ENCODE measurements at places on chromosomes 13 and 19. TPM values are rescaled to one million over a fixed set of nuclear protein-coding genes. Genes with fewer than 3 reads are reported as not detected.

DNA sequence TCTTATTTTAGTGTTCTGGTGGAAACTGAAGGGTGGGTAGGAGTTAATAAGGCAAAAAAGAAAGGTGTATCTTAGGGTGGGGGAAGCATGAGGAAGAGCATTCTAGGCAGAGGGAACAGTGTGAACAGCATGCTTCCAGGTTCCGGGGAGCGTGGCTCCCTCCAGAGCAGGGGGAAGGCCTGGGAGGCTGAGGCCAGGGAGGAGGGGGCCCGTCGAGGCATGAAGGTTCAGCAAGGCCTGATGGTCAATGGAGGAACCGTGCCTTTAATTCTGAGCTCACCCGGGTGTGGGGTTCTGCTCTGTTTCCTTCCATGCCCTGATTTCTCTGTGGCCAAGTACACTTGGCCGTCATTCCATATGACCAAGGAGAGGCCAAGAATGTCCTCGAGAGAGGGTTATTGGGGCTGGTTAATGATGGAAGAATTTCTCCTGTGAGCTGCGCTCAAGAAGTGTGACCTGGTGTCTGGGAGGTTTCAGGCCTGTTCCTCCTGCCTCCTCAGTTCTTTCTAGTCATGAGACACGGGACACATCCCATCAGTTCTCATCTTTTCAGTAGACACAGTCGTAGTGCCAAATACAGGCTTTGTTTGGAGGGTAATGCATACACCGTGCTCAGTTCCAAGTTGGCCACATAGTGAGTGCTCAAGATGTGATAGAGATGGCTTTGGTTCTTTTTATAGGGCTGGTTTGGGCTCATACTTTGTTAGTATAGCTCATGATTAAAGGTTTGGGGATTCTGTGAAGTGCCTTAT lies 73.6 kb downstream of the SIPA1L3 start:
- DNase-seq: no peak

DNA sequence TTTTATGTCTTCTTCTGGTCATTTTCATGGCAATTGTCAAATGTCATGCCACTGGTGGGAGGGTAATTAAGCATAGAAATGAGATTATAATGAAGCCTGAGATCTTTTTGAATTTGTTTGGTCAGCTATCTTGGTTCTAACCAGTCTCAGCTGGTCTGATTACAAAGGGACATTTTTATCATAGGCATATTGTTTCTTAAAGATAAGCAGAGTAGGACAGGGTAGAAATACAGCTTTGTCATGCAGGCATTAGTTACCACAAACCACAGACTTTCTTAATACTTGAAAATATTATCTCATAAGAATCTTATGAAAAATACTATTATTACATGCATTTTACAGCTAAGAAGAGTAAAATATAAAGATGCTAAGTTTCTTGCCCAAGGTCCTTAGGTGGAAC lies 1761.5 kb downstream of the PCDH9 start:
- no peak for DNase-seq

DNA sequence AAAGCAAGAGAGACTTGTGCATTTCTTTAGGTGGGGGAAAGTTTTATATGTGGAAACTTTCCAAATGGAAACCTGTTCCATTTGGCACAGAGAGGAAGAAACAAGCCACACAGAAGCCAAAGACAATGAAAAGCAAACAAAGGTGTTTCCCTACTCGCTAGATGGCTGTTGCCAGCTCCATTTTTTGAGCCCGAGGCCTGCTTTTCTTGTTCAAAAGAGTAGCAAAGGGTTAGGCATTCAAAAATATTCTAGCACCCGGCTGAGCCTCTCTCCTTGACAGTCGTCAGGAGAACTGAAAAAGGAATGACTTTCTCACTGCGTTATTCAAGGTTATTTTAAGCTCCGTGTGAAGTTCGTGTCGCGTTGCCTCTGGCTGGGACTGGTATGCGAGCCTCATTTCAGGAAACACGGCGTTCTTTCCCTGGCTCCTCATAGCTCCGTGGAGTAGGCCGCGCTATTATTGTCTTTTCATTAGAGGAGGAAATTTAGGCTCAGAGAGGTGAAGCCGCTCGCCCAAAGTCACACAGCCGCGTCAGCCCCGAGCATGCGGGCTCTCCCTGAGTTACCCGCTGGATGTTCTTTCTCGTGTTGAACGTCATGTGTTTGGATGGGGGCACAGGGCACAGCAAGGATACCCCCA lies 7.6 kb downstream of the TRPM4 start:
- no peak for DNase-seq

DNA sequence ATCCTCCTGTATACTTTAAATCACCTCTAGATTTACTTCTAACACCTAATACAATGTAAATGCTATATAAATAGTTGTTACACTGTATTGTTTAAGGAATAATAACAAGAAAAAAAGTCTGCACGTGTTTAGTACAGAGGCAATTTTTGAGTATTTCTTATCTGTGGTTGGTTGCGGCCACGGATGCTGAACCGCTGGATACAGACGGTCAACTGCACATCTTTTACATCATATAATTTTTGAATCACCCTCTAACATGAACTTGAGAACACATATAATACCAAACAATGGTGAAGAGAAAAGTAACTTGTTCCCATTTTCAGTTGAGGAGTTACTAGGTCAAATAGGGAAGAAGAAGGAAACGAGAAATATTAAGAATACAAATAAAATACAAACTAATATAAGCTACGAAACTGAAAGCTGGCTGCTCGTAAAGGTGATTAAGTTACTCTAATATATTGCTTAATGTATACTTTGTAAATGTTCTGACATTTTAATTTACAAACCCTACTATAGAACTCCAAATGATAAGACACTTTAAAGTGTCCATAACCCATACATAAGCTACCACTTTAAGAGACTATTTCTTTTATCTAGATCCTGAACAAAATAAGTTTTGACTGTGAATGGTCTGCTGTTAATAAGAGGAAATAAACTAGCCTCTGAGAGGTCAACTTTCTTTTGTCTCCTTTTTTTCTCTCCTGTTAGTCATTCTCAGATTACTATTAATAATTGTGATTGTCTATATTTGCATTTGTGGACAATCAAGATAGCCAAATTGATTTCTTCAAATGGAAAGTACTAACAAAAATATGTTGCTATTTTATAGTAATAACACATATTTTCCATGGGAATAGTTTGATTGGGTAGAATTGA lies 457.4 kb downstream of the DIAPH3 start:
- DNase-seq: no peak

DNA sequence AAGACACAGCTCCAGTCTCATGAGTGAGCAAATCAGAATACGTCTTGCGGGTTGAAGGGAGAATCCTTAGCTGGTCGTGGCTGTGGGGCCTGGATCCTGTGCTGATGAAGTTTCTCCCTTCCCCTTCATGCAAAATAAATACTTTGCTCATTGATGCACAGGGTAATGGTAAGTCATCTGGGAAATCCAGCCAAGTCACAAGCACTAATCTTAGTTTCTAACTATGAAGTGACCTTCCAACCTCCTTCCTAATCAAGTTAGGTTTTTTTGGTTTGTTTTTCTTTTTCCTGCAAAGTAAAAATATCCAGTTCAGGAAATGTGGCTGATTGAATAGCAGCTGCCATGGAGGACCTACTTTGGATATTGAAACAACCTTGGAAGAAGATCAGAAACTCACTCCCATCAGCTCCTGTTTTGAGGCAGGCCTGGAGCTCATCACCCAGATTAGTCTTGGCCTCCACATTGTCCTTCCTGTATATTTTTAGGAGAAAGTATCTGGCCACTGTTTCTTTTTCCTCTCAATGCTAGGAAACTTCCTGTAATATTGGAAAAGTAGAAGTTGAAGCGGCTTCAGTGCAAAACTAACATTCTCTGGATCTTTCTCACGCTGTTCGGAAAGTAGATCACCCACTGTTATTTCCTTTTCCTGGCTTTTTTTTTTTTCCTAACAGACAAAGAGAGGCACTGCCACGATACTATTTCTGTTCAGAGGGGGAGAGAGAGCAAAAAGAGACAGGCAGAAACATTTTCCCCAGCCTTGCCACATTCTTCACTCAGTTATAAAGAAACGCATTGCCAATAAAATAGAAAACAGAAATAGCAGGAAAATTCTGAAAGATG lies 12.3 kb upstream of the ARL11 start:
- no peak for DNase-seq

DNA sequence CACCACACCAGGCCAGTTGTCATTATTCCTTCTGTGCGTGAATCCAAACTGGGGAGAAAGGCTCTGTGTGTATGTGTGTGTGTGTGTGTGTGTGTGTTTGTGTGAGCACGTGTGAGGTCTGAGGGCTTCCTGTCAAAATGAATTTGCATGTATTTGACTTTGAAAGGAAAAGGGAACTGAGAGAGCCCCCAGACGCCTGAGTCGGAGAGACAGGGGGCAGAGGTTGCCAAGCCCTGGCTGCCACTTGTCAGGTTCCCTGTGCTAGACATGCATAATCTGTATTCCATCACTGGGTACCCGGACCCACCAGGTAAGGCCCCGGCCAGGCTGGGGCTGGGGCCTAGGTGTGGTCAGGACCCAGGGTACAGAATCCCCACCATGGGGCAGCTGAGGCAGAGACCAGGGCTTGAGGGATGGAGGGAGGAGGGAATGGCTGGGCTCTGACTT lies at the start of gene CLEC17A:
Gene CLEC17A, plus strand, starts transcription at position 191 of the 447 bp plus-strand sequence. Its CDS starts 77 bp downstream, at position 268.
- no peak for DNase-seq

The TNNI3 gene
- total RNA-seq: 22.2 TPM

The TINCR gene
- 1.8 TPM for total RNA-seq

The AZU1 gene
- 1.0 TPM for total RNA-seq

GRCh38 chr19:16788479-16788878 lies 40.7 kb upstream of the SIN3B start:
- DNase-seq: no peak

The CRLF1 gene
- total RNA-seq: not detected

The MBD3L2 gene
- not detected for total RNA-seq

- DNase-seq: no peak
These were observed 8.2 kb downstream of the YIPF2 start for GRCh38 chr19:10920288-10920655.

DNA sequence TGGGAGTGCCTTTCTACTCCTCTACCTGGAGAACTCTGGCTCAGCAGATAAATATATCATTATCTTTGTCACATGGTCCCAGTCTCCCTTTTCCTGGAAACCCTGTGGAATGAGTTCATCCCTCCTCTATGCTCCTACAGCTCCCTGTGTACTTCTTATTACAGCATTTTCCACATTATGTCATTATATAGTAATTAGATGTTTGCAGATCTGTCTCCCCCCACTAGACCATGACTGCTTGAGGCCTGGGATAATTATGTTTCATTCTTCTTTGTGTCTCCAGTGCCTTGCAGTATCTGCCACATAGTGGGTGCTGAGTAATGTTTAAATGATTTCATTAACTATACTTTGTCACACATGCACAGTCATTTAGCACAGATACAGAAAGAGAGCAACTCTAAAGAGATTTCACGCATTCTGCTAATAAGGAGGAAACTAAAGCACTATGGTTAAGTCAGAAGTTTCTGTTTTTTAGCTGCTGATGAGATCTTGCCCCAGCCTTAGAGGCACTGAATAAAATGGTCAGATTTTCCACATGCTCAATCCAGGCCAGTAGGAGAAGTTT lies 66.1 kb upstream of the DIAPH3 start:
- no peak for DNase-seq

DNA sequence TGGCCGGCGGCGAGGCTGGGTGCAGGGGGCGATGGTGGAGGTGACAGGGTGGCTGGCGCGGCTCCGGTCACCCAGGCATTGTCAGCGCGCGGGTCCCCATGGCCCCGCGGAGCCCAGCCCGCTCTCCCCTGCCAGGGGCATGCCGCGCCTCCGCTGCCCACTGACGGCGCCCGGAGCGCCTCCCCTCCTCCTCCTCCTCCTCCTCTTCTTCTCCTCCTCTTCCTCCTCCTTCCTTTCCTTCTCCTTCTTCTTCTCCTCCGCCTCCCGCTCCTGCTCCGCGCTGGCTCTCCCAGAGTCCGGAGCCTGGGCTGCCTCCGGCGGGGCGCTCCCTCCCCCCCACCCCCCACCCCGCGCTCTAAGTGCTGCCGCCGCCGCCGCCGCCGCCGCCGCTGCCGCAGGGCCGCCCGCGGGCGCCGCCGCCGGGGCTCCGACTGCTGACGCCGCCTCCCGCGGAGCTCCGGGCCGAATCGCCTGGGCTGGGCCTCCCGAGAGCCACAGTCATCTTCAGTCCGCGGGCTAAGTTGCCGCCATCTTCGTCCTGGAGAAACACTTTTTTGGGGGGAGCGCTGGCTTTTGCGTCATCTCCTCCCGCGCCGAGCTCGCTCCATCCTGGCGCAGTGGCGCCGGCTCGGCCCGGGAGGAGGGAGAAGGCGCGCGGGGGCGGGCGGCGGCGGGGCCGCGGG lies 348.3 kb downstream of the LIG4 start:
- DNase-seq: peak; percentile 71

GRCh38 chr13:42102961-42103865 lies 54.8 kb downstream of the DGKH start:
- no peak for DNase-seq

GRCh38 chr13:25281193-25281934 lies 5.9 kb downstream of the MTMR6 start:
- DNase-seq: no peak

- DNase-seq: no peak
These were observed 13.6 kb downstream of the CCDC122 start for GRCh38 chr13:43865892-43866291.

GRCh38 chr13:68719815-68720214 lies 1387.8 kb upstream of the ATXN8OS start:
- DNase-seq: no peak

The GPR12 gene
- total RNA-seq: not detected

DNA sequence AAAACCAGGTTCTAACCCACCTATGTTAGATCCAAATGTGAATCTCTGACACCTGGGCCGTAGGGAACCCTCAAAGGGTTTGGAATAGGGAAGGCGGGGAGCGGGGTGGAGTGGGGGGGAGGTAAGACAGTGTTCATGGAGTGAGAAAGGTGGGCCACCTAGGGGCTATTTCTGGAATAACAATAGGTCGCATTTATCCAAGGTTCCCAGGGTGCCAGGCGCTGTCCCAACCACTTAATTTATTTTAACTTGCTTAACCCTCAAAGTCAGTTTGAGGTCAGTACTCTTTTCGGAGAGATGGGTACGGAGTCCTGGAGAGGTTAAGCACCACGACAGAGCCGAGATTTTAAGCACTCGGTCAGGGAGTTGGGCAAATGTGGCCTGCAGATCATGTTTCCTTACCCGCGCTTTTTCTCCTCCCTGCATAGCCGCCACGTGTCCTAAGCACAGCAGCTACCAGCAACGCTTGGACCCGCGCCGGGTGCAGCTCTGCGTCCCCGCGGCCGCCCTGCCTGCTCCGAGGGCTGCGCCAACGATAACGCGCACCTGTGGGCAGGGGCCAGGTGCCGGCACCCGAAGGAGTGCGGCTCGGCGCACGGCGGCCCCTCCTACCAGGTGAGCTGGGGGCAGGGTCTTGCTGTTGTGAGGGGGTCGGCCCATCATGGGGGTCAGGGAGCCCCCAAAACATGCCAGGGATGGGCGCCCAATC lies 25.0 kb upstream of the FXYD3 start:
- peak; percentile 78 for DNase-seq

The ZNF554 gene
- 10.1 TPM for total RNA-seq
